Activated naive CD4-positive, alpha-beta T cell treated with anti-CD3 and anti-CD28 coated beads, Interleukin-2, amount 10 ng/mL, durations not matched to agents 7 days and 5 days (primary cell): ENCODE measurements at places on chromosomes 2 and 18.

DNA sequence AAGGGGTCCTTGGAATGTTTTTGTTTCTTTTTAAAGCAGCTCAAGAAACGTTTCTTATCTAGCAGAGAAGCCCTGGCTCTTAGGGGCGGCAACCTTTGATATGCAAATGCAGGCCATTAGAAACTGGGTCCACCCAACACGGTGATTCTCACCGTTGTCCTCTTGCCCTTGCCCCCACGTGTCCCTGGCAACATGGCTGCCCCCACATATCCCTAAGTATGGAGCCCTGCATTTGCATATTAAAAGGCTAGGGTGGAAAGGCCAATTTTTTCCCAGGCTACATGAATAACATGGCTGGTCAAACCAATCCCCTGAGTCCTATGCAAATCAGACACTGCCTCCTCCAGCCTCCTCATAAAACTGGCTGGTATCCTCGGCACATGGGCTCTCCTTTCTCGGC, 230.1 kb upstream of the SPOPL start:
- DNase-seq, result no peak

GRCh38 chr2:239049421-239050251, 201.8 kb downstream of the TWIST2 start:
- DNase-seq, result no peak

GRCh38 chr2:181419129-181419855, 37.9 kb upstream of the ITGA4 start:
- no peak for DNase-seq

DNA sequence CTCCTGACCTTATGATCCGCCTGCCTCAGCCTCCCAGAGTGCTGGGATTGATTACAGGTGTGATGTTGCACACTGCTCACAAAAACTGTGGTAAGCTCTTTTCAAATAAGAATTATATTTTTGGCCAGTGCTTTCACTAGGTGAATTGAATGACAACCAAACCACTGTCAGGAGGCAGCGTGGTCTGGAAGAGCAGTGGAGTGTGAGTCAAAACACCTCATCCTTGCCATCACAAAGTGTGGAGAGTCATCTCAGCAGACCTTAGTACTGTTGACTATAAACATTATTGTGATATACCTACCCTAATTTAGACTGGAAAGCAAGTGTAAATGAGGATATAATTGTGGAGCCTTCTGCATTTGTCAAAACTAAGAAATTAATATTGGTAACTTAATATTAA, 61.3 kb downstream of the UBE2E3 start:
- DNase-seq, result no peak

GRCh38 chr18:24031916-24032315, 17.4 kb downstream of the TTC39C start:
- no peak for DNase-seq

DNA sequence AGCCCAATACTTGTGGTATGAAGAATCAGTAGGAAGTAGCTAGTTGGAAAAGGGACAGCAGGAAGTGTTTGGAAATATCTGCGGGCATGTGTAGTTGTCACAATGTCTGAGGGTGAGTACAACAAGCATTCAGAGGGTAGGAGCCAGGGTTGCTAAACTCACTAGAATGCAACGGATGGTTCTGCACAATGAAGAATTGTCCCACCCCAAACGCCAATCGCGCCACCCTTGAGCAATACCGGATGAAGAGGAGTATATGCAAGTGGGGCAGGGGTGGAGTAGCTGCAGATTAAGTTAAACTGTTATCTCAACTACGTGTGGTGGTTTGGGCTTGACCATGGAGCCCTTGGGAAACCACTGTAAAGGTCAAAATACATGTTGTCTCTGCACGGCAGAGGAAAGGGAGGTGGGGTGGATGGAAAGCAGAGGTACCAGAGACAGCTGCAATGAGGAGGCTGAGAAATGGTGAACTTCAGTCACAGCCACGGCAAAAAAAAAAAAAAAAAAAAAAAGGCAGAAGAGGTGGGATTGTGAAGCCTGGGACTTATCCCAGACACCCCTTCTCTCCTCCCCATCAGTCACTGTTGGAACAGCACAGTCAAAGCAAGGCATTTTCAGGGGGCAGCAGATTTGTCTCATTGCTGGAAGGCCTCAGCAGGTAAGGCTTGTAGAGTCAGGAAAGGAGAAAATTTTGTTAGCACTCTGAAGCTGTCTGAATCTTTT, 5.2 kb downstream of the CCL20 start:
- no peak for DNase-seq

DNA sequence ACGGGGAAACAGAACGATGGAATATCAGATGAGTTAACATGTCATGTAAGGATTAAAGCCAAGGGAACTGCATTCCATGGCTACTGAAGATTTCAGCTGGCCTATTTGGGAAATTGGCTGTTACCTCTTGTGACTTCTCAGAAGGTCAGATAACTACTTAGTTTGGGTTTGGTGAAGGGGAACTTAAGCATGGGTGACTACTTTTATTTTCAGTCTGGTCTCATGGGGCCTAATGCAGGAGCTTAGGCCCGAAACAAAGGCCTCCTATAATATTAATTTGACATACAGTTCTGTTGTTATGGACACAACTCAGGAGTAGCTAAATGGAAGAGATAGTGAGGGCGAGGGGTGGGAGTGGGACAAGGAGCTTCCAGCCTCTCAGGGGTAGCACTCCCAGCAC, 44.0 kb upstream of the TXNDC2 start:
- no peak for DNase-seq

GRCh38 chr2:119702918-119703401, 24.0 kb downstream of the TMEM177 start:
- DNase-seq, result peak; percentile 74

- DNase-seq, result no peak
These were observed 215.7 kb downstream of the MREG start for GRCh38 chr2:215797676-215798075.

GRCh38 chr2:207241198-207241597, 75.5 kb upstream of the KLF7 start:
- no peak for DNase-seq

DNA sequence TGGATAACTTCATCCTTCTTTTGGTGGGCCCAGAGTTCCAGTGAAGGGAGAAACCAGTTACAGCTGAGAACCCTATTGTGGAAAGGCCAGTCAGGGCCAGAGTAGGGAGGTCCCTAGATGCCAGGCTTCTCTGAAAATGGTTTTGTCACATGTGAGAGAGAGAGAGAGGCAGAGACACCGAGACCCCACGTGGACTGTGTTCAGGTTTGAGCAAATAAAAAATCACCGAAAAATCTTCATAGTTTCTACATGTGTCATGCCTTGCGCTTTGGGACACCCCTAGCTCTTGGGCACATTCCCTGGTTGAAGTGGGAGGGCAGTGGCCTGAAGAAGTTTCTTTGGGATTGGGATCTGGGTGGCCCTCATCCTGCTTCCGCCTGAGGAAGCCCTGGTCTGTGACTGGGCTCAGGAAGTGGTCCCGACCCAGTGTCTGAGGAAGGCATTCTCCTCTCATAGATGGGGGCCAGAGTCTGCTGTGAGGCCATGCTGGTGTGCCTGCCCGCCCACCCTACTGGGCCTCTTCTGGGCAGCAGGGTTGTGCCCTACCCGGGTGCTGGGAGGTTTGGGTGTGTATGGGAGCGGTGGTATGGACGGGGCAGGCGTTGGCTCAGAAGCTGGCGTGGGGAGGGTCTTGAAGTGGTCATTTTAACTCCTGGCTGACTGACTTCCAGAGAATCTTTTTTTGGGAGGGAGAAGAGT, 16.1 kb downstream of the NCK2 start:
- DNase-seq, result no peak

- DNase-seq, result no peak
These were observed 39.1 kb downstream of the ABCB11 start for GRCh38 chr2:168992026-168992425.

DNA sequence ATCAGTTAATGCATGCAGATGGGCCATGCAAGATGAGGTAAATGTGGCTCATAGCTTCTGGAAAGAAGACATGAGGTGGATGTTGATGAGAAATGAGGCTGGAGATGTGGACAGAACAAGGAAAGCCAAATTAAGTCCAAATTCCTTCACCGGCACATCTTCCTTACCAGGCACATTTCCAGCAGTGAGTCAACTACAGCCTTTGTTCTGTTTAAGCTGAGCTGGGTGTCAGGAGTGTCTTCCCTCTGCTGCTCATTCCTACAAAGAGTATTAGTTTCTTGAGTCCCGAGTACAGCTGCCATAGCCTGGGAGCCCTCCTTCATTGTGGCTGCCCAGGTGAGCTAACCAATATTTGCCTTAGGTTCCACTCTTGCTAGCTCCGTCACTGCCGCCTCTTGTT, 945.0 kb downstream of the SLC4A3 start:
- no peak for DNase-seq

DNA sequence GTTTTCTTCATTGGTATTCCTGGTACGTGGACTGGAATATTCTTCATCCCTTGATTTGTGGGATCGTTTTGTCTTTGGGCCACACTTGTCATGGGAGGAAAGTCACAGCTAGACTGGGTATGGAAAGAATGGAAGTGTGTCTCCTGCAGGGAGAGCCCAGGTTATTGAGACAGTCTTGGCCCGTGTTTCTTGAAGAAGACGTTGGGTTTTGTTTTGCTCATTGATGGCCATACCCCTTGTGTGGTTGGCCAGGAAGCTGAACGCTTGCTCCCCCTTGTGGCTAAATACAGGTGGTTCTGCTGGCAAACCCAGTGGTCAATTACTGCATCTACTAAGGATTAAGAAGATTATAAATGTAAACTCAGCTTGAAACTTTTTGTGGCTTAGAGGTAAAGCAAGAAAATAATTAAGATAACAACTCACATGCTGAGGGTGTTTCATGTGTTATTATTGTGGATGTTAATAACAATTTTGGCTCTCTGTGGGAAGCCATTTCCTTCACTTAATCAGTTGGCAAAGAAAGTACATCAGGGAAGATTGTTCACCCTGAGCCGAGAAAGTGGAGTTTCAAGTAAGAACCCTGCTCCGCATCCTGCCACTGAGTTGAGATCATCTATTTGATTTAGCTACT, 91.8 kb downstream of the NEDD4L start:
- DNase-seq, result peak; percentile 65

- no peak for DNase-seq
These were observed 402.6 kb downstream of the ALK start for GRCh38 chr2:29518646-29519337.

- DNase-seq, result no peak
These were observed 31.9 kb downstream of the UXS1 start for GRCh38 chr2:106161938-106162820.

DNA sequence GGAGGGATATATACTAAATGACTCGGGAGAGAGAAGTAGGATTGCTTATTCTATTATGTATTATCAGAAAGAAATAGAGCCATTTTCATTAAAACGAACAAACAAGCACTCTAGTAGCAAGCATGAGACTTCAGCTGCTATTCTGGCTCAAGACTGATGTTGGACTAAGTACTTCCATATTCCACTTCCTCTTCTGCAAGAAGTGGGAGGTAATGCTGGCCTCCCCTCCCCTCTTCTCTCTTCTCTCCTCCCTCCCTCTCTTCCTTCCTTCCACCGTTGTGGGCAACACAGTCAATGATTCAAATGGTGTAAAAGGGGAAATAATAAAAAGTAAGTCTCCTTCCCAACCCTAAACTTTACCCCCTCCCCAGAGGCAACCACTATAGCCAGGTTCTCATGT, 62.6 kb downstream of the EMX1 start:
- DNase-seq, result no peak

- DNase-seq, result no peak
These were observed 6.6 kb upstream of the TUBB6 start for GRCh38 chr18:12301263-12302005.

GRCh38 chr2:172460780-172461201, 33.4 kb downstream of the ITGA6 start:
- DNase-seq, result no peak
